ENCODE measurements at places on chromosomes 11 and 22. TPM values are rescaled to one million over a fixed set of nuclear protein-coding genes. Genes with fewer than 3 reads are reported as not detected.

Gene ADAMTS8
- 2.5 TPM for polyA plus RNA-seq

Gene SPTBN2
- 51.5 TPM for polyA plus RNA-seq

Gene ST14
- 23.5 TPM for polyA plus RNA-seq

Gene NCR3LG1
- 2.3 TPM for polyA plus RNA-seq

Gene TENM4
- 24.5 TPM for polyA plus RNA-seq

Gene SEPTIN5
- polyA plus RNA-seq: 32.1 TPM

Gene TMEM86A
- polyA plus RNA-seq: 8.1 TPM

Gene KLHL35
- 0.67 TPM for polyA plus RNA-seq

Gene HORMAD2
- polyA plus RNA-seq: not detected

Gene MMP1
- polyA plus RNA-seq: 0.23 TPM

- no peak for DNase-seq
Measured at GRCh38 chr22:48513929-48514328, 1313.7 kb downstream of the BRD1 start.

GRCh38 chr11:15958910-15959309, 397.4 kb downstream of the SOX6 start:
- no peak for DNase-seq

GRCh38 chr11:126742582-126742981, 258.0 kb downstream of the KIRREL3 start:
- DNase-seq: no peak

DNA sequence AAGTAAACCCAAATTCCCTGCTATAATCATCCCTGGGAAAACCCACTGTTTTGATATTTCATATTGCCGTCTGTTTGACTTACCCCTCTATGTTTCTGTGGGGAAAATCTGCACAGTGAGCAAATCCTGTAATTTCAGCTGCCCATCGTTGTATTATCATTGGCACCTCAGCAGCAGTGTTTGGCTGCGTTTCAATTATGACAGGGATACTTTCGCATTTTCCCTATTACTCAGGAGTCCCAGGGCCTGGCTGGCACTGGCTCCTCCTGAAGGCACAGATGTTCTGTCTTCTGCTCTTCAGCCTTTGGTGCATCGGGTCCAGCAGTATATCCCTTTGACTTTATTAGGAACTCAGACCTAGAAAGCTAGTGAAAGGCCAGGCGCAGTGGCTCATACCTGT, 12.2 kb upstream of the MMP12 start:
- no peak for DNase-seq

- no peak for DNase-seq
Measured at GRCh38 chr11:123302751-123303195, 107.7 kb upstream of the CLMP start.

DNA sequence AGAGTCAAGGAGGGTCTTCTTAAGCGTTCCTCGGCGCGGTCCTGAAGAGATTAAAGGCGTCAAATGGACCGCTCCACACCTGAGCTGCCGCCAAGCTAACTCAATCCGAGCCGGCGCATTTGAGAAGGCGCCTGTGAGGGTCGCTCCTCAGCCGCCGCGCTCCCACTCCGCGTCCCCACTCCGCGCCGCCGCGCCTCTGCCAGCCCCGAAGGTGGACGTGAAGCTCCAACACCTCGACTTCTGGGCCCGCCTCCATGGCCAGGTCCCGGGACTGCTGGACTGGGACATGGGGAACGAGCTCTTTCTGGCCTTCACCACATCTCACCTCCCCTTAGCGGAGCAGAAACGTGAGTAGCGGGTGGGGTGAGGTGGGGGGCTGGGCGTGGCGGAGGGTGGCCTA, at the start of gene FOXR1:
TSS of gene FOXR1 (plus strand) at position 116 of the 400 bp plus-strand sequence. CDS start at position 287, 171 bp downstream.
- DNase-seq: no peak

DNA sequence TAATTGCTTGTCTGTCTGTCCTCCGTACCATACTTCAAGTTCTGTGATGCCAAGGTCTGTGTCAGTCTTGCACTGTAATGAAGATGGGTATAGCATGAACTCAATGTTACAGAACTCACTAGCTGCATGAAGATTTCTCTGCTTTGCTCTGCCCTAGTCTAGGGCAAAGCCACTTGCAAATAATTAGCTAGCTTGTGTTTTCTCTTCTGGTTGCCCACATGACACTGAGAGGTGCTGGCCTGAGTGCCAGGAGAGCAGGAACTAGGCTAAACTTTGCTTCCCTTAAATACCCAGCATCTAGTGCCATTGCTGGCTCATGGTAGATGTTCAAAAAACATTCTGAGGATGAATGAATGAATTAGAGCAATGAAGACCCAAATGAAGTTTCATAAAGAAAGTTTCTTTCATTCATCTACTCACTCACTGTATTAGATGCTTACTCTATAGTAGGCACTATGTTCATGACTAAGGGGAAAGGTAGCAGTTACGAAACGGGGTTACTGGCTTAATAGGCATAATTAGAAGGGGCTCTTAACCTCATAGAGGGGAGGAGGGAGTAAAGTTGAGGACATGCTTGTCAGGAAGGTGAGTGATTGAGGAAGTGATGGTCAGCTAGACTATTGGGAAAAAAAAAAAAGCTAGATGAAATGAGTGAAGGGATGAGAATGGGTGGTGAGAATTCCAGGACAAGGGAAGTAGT, 4.4 kb upstream of the ENDOD1 start:
- DNase-seq: no peak

GRCh38 chr11:126403658-126404057, 48.2 kb downstream of the ST3GAL4 start:
- no peak for DNase-seq

GRCh38 chr11:7892840-7893254, 38.2 kb downstream of the OR10A6 start:
- peak; percentile 50 for DNase-seq

DNA sequence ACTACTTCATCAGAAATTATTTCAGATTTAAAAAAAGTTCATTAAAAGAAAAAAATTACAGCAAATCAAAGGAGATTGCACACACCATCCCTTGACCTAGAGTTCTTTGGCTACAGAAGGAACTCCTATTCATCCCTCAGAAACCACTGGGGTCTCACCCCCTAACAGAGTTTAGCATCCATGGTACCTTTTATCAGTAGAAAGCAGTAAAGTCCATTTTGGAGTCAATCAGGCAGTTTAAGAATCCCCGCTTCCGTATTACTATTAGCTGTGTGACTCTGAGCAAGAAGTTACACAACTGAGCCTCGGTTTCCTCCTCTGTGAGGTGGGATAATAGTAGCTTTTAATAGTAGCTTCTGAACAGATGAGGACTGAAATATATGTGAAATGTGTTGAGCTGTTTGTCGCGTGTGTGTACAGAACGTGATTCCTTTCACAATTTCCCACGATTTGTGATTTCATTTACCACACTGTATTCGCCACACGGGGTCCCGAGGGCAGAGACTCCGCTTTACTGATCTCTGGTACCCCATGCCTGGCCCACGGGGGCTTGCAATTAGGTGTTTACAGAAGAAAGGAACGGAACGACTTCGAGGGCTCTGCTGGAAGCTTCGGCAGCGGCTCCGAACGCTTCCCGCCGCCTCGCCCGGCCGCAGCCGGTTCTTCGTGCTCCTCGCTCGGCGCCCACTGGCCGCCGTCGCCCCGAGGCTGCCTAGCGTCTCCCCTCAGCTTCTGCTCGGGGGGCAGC, 72.5 kb upstream of the ZBED5 start:
- DNase-seq: no peak

DNA sequence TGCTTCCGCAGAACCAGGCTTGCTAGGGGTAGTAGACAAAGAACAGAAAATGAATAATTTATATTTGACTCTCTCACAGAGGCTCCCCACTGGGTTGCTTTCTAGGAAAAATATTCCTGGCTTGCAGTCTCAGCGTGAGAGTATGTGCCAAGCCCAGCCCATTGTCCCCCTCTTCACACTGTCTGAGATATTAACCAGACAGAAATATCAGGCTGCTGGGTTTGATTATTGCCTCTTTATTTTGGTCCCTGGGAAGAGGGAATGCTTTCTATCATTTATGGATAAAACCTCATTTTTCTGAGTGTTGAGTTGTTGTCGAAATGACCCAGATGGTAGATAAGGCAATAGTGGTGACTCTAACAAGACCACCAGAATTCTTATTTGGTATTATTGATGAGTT, 367.9 kb downstream of the METTL15 start:
- peak; percentile 6 for DNase-seq

GRCh38 chr11:19722702-19723101, 10.1 kb downstream of the NAV2 start:
- DNase-seq: no peak

- DNase-seq: no peak
Measured at GRCh38 chr22:21791635-21792625, 56.3 kb upstream of the YPEL1 start.

DNA sequence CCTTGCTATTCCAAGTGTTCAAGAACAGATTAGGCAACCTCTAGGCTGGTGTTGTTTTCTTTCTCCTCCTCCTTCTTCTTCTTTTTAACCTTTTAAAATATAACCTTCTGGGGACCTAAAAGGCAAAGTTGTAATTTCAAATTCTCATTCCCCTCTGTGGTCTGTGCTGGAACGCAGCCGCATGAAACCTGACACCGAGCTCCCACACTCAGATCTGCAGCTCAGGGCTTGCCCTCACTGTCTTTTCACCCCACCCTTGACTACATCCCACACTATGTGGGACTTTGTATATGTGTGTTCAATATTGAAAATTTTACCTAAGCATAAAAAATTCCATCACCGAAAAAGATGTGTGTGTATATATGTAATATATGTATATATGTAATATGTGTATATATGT, 62.0 kb upstream of the ARHGAP42 start:
- DNase-seq: no peak

- DNase-seq: no peak
Measured at GRCh38 chr22:32909581-32910428, 108.3 kb downstream of the TIMP3 start.

- DNase-seq: no peak
Measured at GRCh38 chr22:41943661-41944209, 3.2 kb downstream of the CENPM start.

DNA sequence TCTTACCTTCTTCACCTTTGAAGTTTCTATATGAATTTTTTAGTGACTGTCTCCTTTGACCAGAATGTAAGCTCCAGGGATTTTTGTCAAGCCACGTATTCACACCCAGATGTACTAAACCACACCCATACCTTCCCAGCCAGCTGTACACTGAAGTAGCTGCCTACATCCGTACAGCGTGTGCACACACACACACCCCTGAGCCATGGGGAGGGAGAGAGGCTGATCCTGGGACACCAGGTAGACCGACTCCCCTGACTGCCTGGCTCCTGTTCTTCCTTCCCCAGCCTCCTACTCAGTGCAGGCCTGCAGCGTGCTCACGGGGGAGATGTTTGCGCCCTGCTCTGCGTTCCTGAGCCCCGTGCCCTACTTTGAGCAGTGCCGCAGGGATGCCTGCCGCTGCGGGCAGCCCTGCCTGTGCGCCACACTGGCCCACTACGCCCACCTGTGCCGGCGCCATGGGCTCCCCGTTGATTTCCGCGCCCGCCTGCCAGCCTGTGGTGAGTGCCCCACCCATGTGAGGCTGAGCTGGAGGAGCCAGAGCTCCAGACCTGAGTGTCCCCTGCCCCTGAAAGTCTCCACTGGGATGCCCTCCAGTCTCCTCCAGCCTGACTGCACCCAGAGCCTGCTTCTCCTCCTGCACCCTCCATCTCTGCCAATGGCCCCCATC, 25.9 kb downstream of the OTOG start:
- no peak for DNase-seq

DNA sequence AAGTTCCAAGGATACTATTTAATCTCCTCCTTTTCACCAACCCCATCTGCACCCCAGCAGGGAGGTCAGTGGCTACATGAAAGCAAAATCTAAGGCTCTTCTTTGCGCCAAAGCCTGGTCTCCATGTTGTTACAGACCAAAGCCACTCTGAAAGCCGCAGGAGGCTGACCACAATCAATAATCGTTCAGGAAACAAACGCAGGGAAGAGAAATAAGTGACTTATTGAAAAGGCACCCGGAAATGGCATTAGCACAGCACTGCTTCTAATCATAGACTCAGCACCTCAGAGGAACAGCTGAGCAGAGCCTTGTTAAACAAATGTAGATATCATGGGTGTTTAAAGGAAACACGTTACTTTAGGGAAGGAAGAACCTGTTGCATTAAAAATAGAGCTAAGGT, 183.9 kb downstream of the KIRREL3 start:
- DNase-seq: no peak

DNA sequence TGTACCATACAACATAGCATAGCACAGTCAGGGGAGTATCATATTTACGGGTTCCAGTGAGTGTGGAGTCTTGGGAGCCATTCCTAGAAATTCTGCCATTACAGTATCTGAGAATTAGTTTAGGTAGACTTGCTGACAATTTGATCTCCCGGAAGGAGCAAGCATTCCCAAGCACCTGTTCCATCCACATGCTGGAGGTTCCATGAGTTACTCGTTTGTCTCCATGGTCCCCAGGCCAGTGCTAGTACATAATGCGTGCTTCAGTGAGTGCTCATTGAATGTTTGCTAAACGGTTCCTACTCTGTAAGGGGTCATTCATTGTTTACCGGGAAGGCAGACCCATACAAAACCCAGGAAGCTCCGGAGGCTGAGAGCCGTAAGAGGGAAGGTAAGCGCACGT, 27.4 kb upstream of the MYOD1 start:
- DNase-seq: no peak

GRCh38 chr11:61059260-61059752, 43.0 kb upstream of the CD5 start:
- DNase-seq: no peak

DNA sequence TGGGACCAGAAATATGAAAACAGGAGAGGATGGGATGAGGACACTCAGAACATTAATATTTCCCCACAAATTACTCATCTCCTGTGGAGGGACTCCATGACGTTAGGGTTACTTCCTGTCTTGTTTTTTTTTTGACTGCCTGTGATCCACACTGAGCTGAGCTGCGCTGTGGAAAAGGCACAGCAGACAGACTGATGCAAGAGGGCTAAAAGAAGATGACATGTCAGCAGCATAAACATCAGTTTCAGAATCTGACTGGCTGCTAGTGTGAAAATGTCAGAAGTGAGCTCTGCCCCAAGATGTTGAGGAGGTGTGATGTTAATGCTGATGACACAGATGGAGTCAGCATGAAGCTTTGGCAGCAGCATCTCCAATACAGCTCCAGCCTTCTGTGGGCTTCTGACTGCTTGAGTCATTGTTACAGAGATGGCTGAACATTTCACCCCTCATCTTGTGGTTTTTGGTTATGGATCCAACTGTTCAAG, 286.8 kb downstream of the BLID start:
- no peak for DNase-seq

DNA sequence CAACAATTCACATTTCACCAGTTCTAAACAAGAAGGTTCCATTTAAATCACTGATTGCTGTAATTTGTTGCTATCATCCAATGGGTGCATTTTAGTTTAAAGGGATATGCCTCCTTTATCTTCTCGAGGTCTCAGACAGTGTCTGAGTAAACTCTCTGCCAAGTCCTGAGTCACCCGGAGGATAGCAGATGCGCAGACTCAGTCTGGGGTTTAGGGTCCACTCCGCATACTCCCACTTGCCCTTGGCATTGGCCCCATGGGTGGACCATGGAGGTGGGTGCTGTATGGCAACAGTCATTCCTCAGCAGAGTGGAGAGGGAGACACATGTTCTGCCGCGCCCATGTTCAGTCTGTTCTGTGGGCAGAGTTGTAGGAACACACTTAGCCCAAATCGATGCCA, 65.4 kb upstream of the CRTAM start:
- DNase-seq: no peak
